Fibroblast of villous mesenchyme (primary cell): ENCODE measurements at places on chromosomes 3 and 15.
A peak's percentile ranks its signal among the peaks of the same experiment; 100 is the strongest.

GRCh38 chr15:68420186-68420684, 11.7 kb downstream of the ITGA11 start:
- no peak for DNase-seq

DNA sequence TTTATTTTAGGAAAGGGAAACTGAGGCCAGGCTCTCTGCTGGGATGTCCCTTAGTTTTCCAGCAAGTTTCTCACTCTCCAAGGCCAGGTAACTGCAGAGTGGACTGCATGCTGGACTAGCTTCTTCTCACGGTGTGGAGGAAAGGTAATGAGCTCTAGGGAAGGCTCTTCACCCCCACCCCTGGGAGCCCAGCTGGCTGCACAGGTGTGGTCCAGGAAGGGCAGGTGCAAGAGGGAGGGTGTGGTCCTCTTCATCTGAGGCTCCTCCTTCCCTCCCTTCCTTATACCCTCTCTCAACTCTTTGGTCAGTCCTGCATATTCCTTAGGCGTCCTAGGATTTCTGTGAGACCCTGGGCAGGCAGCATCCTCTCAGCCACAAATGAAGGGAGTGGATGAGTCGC, 33.9 kb downstream of the RNU5B-1 start:
- no peak for DNase-seq

DNA sequence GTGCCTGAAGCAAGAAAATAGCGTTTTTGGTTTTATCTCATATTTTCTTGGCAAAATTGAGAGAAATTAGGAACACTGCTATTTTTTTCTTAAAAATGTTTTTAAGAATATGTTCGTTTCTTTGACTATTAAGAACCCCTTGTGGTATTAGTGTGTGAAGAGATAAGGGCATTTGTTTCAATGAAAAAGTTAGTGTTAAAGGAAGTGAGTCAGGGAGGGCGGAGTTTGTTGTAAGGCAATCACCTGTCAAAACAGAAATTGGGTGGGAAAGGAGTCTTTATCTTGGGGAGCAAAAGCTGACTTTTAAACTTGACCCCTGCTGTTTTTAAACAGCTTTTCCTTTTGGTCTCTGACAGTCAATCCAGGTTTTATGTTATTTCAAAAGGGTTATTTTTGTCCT, 4.2 kb downstream of the RAP2B start:
- DNase-seq = peak; percentile 41

GRCh38 chr3:21372316-21372715, 378.7 kb downstream of the ZNF385D start:
- DNase-seq = no peak

- no peak for DNase-seq
Observed at GRCh38 chr3:131393868-131394267, 12.3 kb downstream of the NUDT16 start.

GRCh38 chr15:73373221-73373620, 4.5 kb upstream of the HCN4 start:
- DNase-seq = no peak

- DNase-seq = no peak
Observed at GRCh38 chr3:9183811-9184460, 65.5 kb downstream of the SRGAP3 start.

- DNase-seq = no peak
Observed at GRCh38 chr3:166526881-166527280, 689.7 kb upstream of the BCHE start.

- DNase-seq = peak; percentile 78
Observed at GRCh38 chr15:37995461-37996347, 61.3 kb downstream of the TMCO5A start.

GRCh38 chr3:15181963-15182362, 24.1 kb upstream of the CAPN7 start:
- DNase-seq = no peak

- no peak for DNase-seq
Observed at GRCh38 chr3:78268716-78269668, 1229.1 kb downstream of the ROBO2 start.

DNA sequence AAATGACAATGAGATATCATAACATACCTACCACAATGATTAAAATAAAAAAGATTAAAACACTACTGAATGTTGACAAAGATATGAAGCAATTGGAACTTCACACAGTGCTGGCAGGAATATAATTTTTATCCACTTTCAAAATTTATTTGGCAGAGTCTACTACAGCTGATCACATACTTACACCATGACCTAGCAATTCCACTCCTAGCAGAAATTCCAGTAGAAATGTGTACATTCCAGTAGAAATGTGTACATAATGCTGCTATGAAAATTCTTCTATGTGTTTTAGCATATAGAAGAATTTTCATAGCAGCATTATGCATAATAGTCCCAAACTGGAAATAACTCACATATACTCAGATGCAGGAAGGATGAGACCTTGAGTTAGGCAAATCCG, 43.5 kb downstream of the IFT57 start:
- DNase-seq = peak; percentile 32

- DNase-seq = no peak
Observed at GRCh38 chr15:69955240-69955894, 142.3 kb downstream of the TLE3 start.

- no peak for DNase-seq
Observed at GRCh38 chr3:15453501-15453900, 26.1 kb downstream of the EAF1 start.

GRCh38 chr3:89057398-89057797, 50.0 kb upstream of the EPHA3 start:
- no peak for DNase-seq

GRCh38 chr3:188908002-188908850, 263.5 kb upstream of the TPRG1 start:
- no peak for DNase-seq

GRCh38 chr3:46449755-46450552, 14.8 kb downstream of the LTF start:
- DNase-seq = peak; percentile 12

GRCh38 chr3:157388976-157389375, 47.7 kb upstream of the PTX3 start:
- no peak for DNase-seq

DNA sequence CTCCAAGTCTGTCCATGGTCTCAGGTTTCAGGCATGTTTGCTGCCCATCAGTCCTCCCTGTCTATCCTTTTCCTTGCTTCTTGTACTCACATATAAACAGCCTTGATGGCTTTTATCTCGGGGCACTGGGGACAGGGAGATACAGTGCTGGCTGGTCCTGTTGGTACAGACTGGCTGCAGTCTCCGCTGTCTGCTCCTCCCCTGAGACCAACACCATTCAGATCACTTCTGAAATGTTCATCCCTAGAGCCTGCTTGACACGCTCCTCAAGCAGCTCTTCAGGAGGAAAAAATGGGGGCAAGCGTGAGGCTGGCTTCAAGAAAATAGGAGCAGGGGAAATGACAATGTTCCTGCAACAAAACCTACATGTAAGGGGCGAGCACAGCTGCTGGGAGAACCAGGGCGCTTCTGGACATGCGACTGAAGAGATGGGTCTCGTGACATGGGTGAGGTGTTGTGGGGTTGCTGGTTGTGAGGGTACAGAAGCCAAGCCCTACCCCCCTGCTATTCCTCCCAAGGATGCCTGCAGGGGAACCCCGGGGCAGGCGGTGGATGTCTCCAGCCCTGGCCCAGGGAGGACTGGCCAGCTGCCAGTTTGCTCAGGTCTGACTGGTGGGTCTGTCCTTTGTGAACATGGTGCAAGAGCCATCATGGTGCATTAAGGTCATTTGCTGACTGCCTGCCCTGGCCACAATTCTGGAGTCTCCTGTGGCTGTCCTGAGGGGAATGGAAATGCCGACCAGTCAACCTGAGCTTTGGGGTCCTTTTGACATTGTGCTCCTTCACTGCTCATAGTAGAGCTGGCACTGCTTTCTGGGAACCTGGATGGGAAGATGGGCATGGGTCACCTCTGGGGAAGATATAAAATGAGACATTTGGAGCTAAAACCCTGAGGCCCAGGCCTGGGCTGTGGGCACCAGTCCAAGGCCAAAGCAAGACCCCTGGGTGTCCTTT, 40.1 kb downstream of the KY start:
- DNase-seq = no peak
